ENCODE measurements at places on chromosomes 1 and 21.

- DNase-seq, result no peak
These were observed 116.9 kb downstream of the CAMTA1 start for GRCh38 chr1:6902153-6902552.

GRCh38 chr1:233251201-233251720 lies 44.3 kb downstream of the PCNX2 start:
- no peak for DNase-seq

DNA sequence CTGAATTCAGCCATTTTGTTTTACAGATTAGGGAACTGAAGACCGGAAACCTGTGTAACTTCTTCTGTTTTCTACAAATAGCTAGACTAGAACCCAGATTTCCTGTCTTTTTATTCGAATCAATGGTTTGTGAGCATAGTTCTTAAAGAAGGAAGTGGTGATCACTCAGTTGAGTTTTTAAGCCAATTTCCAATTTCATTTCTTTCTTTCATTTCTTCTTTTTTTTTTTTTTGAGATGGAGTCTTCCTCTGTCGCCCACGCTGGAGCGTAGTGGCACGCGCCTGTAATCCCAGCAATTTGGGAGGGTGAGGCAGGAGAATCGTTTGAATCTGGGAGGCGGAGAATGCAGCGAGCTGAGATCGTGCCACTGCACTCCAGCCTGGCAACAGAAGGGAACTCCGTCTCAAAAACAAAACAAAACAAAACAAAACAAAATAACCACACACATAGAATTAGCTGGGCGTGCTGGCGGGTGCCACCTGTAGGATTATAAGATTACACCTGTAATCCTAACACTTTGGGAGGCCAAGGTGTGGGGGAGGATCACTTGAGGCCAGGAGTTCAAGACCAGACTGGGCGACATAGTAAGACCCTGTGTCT lies 3.0 kb upstream of the MDM4 start:
- no peak for DNase-seq

- no peak for DNase-seq
These were observed 586.3 kb downstream of the LRRIQ3 start for GRCh38 chr1:73611681-73612080.

DNA sequence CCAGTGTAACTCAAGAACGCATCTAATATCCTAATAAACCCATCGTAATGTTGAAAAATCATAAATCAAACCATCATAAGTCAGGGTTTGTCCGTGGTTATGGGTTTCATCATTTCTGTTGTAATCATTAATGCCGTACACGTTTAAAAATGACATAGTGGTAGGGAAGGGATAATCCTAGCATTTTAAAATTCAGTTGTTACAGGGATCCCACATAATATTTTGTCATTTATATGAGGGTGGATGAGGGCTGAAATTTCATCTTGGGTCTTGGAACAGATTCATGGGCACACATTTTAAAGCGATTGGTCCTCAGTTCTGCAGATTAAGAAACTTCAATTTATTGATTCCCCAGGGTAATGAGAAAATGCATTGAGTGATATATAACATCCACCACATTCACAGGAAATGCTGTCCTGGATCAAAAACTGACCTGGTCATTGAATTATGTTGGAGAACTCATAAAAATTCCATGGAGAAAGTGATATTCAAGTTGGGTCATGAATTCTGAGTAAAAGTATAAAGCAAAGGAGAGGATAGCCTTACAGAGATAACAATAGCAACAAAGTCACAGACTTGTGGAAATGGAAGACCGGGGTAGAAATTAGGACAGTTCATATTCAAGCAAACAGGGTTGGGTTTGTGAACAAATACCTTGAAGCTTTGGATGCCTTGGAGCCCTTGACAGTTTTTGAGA lies 1527.3 kb upstream of the TPTE start:
- no peak for DNase-seq

DNA sequence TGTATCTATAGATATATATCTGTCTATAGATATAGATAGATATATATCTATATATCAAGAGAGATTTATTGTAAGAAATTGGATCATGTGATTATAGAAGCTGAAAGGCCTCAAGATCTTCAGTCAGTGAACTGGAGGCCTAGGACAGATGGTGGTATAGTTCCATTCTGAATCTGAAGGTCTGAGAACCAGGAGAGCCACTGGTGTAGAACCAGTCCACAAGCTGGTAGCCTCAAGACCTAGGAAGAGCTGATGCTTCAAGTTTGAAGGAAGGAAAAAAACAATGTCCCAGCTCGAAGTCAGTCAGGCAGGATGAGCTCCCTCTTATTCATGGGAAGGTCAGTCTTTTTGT lies 213.2 kb upstream of the JUN start:
- DNase-seq, result no peak

DNA sequence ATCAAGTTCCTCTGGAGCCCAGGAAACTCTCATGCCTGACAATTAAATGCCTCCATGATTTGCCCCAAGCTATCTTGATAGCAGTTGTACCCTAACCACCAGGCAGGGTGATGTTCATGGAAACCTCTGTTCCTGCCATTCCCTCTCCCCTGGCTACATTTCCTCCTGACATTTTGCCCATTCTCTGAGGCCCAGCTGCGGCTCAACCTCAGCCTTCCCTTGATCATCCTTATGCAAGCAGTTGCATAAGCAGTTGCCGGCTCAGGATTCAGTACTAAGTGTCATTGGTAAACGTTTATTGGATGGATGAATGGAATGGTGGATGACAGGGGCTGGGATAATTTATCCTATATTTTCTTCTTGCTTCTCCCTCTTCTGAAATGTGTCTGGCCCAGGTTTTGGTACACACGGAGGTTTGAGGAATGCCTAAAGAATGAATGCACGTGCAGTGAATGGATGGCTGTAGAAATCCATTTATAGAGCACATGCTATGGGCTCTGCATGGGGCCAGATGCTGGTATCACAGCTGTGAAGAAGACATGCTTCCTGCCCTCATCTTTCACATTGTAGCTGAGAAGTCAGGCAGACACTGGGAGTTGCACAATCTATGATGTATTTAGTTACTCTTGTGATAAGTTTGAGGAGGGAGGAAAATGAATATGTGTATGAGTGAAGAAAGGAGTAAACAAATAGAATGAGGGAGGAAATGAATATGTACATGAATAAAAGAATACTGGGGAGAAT lies 261.8 kb downstream of the FOXD2 start:
- DNase-seq, result no peak

- DNase-seq, result no peak
These were observed 11.7 kb downstream of the DSCAM start for GRCh38 chr21:40835184-40835694.

GRCh38 chr1:226663327-226663704 lies 75.8 kb downstream of the ITPKB start:
- no peak for DNase-seq

- DNase-seq, result no peak
These were observed 263.0 kb upstream of the ZRANB2 start for GRCh38 chr1:71343686-71344416.

- no peak for DNase-seq
These were observed 326.4 kb downstream of the NTNG1 start for GRCh38 chr1:107467286-107467685.

- DNase-seq, result no peak
These were observed 332.1 kb downstream of the RRAGC start for GRCh38 chr1:38527373-38527966.

GRCh38 chr1:40799351-40799867 lies 15.8 kb downstream of the KCNQ4 start:
- DNase-seq, result no peak

- DNase-seq, result no peak
These were observed 149.4 kb downstream of the ELAVL4 start for GRCh38 chr1:50257940-50258685.

GRCh38 chr1:151585622-151586021 lies 26.2 kb upstream of the SNX27 start:
- DNase-seq, result no peak

- no peak for DNase-seq
These were observed 85.9 kb downstream of the TM2D1 start for GRCh38 chr1:61638911-61639605.

- no peak for DNase-seq
These were observed 52.5 kb downstream of the POU2F1 start for GRCh38 chr1:167273027-167273800.

DNA sequence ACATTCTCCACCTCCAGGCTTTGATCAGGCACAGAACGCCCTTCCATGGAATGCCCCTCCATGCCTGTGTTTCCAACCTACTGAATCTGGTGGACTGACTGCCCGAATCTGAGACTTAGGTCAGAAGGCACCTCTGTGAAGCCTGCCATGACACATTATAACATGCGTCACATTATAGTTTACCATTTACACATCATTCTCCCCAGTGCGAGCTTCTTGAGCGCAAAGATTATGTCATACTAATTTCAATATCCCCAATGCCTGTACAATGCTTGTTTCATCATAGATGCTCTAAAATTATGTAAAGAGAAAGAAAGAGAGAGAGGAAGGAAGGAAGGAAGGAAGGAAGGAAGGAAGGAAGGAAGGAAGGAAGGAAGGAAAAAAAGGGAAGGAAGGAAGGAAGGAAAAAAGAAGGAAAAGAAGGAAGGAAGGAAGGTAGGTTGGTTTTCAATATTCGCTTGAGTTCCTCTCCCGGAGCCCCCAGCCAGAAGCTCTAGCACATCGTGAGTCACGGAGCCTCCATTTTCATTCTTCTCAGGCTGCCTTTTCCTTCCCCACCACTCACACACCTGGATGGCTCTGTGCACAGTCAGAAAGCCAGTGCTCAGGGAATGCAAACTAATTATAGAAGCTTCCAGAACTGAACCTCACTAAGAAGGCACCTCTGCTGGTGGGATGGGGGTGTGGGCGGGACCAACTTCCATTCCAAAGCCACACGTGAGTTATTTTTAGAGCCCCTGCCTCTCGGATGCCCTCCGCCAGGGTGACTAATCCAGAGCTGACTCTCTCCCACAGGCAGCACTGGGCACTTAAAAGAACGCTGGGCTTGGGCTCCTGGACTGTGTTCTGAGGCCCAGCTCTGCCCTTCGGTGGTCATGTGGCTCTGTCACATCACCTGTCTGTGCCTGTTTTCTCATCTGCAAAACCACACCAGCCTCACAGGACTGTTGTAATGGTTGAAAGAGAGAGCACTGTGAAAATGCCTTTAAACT lies 27.4 kb downstream of the LAMB3 start:
- DNase-seq, result no peak

DNA sequence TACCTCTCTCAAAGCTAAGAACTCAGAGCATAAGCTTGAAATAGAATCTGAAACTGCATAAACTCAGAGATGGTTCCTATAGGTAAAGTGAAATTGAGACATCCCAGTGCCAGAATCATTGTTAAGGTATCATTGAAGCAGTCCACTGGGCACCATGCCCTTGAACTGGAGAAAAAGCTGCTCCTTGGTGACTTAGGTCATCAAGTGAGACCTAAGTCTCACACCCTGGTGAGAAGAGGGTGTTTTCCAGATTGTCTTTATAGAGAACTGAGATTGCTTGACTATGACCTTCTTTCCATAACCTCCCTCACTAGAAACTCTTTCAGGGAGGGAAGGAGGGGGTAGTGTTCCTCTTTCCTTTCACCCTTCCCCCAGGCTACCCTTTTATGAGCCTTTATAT lies 9.4 kb upstream of the ATP6V1G3 start:
- DNase-seq, result no peak

DNA sequence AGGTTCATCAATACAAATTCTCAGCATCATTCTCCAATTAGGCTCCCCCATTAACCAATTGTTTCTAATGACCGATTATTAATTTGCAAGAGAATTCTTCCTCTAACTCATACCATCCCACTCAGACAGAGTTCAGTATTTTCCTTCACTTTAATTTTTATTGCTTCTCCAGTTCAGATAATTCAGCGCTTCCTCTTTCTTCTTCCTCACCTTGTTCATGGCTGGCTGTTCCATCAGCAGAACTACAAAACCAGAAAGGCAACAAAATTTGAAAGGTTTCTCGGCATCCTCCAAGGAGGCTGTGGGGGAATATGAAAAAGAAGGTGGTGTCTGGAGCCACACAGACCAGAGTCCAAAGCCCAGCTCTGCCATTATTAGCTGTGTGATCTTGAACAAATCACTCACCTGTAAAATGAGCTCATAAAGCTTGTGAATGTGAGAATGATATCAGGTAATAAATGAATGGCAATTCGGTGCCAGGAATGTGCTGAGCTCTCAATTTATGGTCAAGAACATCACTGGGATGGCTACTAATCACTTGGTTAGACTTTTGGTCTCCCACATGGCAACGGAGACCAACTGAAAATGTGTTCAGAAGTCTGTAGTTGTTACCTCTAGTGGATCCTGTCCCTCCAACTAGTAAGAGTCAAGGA lies 11.7 kb upstream of the ZNF436 start:
- DNase-seq, result no peak

GRCh38 chr1:6512245-6512907 lies 20.9 kb upstream of the PLEKHG5 start:
- DNase-seq, result no peak

GRCh38 chr1:28671254-28671780 lies 2.7 kb downstream of the GMEB1 start:
- no peak for DNase-seq

DNA sequence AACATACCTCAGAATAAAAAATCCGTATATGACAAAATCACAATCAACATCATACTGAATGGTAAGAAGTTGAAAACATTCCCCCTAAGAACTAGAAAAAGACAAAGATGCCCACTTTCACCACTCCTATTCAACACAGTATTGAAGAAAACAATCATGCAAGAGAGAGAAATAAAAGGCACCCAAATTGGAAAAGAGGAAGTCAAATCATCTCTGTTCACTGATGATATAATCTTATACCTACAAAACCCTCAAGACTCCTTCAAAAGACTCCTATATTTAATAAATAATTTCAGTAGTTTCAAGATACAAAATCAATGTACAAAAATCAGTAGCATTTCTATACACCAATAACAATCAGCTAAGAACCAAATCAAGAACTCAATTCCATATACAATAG lies 14.7 kb downstream of the PGLYRP4 start:
- no peak for DNase-seq

GRCh38 chr21:20882462-20883407 lies 115.5 kb upstream of the NCAM2 start:
- DNase-seq, result no peak

GRCh38 chr1:81974222-81974841 lies 173.6 kb downstream of the ADGRL2 start:
- no peak for DNase-seq

DNA sequence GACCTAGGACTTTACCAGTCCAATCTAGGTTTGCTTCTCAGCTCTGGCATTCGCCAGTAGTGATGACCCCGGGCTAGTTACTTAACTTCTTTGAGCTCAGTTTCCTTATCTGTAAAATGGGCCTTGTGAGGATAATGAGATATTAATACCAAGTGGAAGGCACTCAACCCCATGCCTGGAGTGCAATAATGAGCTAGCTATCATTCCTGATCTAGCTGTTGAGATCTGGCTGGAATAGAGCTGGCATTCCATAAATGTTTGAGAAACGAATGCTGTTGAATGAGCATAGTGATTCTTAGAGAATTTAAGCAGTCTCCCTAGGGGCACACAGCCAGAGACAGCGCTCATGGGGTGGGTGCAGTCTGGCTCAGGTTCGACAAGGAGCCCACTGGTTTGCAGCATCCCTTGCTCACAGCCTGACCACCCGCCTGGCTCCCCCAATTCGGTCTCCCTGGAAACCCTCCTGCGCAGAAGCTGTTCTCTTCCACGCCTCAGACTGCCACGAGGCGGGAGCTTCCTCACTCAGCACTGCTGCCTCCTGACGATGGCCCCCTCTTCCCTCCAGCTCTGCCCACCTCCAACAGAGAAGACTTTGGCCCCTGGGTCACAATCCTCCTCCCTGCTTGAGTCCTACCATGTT lies 32.5 kb downstream of the DHCR24 start:
- DNase-seq, result no peak

Measured in activated naive CD4-positive, alpha-beta T cell (primary cell).